Bone marrow (tissue), 2 donors: ENCODE measurements at places on chromosomes 7 and 10.

DNA sequence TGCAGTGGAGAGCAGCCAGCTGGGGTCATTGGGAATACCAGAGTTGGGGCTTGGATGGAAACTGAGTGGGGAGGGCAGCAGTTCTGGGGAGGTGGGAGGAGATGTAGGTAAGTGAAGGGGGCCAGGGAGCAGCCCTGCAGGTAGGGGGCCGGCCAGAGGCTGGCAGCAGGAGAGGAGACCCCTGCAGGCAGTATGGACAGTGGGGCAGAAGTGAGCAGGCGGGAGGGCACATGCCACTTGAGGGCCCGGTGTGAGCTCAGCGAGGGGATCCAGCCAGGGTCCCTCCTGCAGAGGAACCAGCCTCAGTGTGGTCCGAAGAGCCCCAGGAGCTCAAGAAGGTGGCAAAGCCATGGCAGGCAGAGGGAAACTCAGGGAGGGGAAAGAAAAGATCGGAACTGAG, 75.4 kb downstream of the WDR11 start:
- no peak for DNase-seq

GRCh38 chr7:67743501-67743900, 746.9 kb downstream of the TYW1 start:
- DNase-seq, result no peak

- no peak for DNase-seq
Observed at GRCh38 chr10:91935886-91936285, 12.3 kb downstream of the BTAF1 start.

- peak; percentile 24 for DNase-seq
Observed at GRCh38 chr7:31735991-31736982, 49.3 kb downstream of the PPP1R17 start.
